GM12891 (cell line): ENCODE measurements at places on chromosomes 7 and 10.

DNA sequence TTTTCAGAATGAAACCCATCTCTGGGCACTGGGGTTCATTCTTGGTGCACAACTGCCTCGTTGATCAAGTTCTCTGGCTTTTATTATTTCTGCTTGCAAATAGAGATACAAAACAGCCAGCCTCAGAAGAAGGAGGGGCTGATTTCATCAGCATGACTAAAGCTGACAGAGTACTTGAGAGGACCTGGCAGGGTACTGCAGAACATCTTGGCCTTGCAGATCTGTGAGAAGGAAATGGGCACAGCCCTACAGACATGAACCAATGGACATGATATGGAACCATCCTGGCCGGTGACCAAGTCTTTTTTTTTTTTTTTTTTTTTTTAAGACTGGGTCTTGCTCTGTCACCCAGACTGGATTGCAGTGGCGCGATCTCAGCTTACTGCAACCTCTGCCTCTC is 240.6 kb downstream of the VTI1A start:
- no peak for DNase-seq

DNA sequence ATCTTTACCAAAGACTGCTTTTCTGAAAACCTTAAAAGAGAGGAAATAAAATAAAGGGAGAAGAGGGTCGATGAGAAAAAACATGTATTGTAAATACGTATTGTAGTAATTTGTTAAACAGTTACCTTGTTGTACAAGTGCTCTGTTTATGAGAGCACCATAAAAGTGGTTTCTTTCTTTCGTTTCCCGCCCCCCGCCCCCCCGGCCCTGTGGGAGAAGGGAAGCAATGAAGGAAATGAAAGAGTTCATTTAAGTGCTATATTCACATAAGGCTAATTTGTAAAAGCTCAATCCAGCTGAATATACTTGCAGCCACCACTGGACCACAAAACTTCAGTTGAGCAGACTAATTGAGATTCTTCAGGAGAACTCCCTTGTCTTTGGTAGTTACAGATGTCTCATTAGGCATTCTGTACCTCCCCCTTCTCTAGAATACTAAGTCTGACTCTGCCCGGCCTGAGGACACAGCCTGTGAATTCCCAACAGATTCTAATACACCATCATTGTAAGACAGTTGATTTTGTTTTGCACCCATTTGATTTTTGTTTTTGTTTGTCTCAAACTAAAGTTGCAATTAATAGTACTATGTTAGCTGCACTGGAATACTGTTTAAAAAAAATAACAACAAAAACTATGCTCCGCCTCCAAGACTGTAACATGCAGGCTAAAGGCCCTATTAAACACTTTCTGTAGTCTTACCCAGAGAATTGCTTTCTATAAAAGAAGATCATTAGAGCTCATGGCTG is 124.9 kb downstream of the ARHGAP12 start:
- no peak for DNase-seq

DNA sequence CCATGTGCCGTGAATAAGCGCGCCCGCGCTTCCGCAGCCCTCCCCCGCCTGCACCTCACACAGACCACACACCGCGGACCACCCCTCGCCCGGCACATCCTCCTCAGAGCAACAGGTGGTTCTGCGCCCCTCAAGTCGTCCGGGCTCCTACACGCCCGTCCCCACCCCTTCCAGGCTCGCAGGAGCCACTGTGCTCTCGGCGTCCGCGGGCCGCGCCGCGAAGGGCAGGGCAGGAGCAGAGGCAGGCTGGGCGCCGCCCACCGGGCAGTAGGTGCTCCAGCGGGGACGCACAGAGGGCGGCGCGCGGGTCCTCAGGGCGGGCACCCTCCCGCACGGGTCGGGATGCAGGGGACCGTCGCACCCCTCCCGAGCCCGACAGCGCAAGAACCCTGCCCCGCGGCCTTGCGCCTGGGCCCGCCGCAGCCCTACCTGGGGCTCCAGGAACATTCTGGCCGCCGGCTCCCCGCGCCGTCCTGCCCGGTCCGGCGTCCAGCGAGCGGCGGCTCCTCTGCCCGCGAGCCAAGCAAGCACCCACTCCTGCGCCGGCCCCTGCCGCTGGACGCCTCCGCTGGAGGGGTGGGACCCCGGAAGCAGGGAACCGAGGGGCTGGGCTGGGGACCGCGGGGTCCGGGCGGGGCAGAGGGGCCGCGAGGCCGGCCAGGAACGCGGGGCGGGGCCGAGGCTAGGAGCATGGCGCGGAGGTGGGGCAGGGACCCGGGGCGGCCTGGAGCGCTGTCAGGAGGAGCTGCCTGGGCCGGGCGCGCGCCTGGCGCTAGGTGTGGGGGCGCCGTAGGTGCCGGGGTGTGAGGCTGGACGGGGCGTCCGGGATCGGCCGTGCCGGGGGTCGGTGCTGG is 37.4 kb downstream of the RASGEF1A start:
- DNase-seq: no peak

- no peak for DNase-seq
Observed at GRCh38 chr10:128116851-128117615, 9.2 kb downstream of the MKI67 start.

- no peak for DNase-seq
Observed at GRCh38 chr7:151206914-151207313, 3.4 kb downstream of the H2BK1 start.

- no peak for DNase-seq
Observed at GRCh38 chr7:37129035-37129425, 319.6 kb downstream of the ELMO1 start.

DNA sequence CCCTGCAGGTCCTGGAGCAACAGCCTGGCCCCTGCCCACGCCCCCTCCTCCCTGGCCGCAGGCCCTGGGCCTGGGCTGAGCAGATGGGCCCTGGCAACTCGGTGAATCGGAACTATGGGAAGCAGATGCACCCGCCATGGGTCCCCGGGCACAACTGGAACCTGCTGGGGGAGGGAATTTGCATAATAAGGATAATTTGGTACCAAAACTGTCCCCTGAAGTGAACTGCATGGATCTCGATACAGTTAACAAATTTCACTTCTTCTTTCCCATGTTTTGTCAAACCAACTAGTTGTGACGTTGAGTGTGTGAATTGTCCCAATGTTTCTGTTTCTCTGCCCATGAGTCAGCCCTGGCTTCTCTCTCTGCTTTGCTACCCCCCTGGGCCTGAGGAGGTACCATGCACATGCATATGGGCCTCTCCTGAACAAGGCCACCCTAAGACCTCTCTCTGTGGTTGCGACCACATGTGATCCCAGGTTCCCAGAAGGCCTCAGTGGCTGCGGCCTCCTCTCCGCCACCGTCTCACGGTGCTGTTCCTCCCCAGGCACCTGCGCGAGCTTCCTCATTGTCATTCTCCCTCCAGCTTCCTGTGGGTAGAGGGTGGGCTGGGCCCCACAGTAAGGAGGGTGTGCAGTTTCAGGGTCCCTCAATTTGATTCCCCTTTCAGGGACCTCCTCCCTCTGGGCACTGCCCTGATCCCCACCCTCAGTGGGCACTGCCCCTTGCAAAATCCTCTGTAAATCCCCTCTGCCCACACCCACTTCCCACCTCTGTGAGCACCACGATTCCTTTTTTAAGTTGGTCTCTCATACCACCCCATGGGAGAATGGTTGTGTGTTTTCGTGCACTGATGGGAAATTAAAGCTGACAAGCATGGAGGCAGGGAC is 40.0 kb downstream of the FIGNL1 start:
- DNase-seq: no peak

GRCh38 chr10:132419538-132420468 is 22.8 kb downstream of the PWWP2B start:
- no peak for DNase-seq

- no peak for DNase-seq
Observed at GRCh38 chr7:87413029-87413428, 62.5 kb downstream of the ABCB4 start.

- no peak for DNase-seq
Observed at GRCh38 chr7:132998763-132999162, 83.1 kb downstream of the CHCHD3 start.

GRCh38 chr7:33107136-33108066 is 1.8 kb downstream of the RP9 start:
- no peak for DNase-seq

GRCh38 chr7:37187179-37187578 is 261.5 kb downstream of the ELMO1 start:
- no peak for DNase-seq

DNA sequence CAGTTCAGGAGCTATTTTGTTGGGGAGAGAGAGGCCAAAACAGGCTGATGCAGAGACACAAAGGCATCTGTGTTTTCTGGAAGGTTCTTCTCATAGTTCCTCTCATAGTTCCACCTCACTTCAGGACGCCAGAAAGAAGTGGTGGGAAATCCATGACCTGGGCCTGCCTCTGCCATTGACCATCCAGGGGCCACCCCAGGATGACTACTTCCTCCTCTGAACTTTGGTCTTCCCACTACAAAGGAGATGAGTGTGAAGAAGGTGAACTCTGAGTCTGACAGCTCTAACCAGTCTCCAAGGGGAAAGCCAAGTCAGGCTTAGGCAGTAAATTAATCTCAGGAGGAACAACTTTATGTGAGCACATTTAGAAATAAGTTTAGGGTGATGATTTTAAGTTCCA is 175.8 kb upstream of the TCF7L2 start:
- DNase-seq: no peak
